Activated naive CD8-positive, alpha-beta T cell treated with anti-CD3 and anti-CD28 coated beads, Interleukin-2, amount 10 ng/mL, durations not matched to agents 7 days and 5 days (primary cell): ENCODE measurements at places on chromosomes 1 and 21. TPM values are rescaled to one million over a fixed set of nuclear protein-coding genes. Genes with fewer than 3 reads are reported as not detected.

- peak; percentile 15 for DNase-seq
These were observed 41.9 kb upstream of the EPS8L3 start for GRCh38 chr1:109805486-109806165.

- DNase-seq = no peak
These were observed 20.4 kb downstream of the PRPF38A start for GRCh38 chr1:52424813-52425212.

DNA sequence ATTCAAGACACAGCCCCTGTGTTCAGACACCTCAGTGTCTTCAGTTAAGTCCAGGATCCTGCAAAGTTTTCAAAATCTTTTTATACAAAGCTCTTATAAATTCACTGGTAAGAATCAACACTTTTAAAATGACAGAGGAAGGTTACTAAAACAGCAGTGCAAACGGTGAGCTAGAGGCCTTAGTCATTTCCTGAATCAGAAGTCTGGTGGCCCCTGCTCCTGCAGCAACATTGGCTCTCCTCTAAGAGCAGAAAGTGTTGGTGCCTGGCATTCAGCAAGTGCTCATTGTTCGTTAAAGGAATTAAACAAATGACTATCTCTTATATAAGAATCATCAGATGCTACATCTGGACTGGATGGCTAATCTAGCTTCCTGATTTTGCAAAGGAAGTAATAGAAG is 282.9 kb downstream of the PTGER3 start:
- no peak for DNase-seq

The CFAP141 gene
- total RNA-seq = not detected

- DNase-seq = no peak
These were observed 26.3 kb downstream of the NFASC start for GRCh38 chr1:204896787-204897469.

DNA sequence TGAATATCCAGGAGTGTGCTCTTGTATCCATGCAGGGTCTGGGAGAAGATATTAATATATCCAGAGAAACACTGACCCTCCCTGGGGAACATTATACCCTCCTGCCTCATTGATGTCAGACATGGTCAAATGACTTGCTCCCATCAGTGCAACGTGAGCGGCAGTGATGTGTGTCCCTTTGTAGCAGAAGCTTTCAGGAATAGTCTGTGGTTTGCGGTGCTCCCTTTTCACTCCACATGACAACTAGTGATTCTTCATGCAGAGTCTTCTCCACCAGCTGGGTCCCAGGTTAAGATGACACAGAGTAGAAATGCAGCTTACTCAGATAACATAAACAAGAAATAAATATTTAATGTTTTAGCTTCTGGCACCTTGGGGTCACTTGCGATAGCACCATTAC is 31.9 kb upstream of the LYPD8 start:
- DNase-seq = no peak

- no peak for DNase-seq
These were observed 468.7 kb downstream of the ADGRL2 start for GRCh38 chr1:82269431-82269830.

- no peak for DNase-seq
These were observed 26.2 kb downstream of the ENAH start for GRCh38 chr1:225626698-225627097.

GRCh38 chr1:236089046-236089773 is 24.3 kb upstream of the NID1 start:
- DNase-seq = no peak

- DNase-seq = no peak
These were observed 152.9 kb downstream of the ATP6V1G3 start for GRCh38 chr1:198387587-198387986.

DNA sequence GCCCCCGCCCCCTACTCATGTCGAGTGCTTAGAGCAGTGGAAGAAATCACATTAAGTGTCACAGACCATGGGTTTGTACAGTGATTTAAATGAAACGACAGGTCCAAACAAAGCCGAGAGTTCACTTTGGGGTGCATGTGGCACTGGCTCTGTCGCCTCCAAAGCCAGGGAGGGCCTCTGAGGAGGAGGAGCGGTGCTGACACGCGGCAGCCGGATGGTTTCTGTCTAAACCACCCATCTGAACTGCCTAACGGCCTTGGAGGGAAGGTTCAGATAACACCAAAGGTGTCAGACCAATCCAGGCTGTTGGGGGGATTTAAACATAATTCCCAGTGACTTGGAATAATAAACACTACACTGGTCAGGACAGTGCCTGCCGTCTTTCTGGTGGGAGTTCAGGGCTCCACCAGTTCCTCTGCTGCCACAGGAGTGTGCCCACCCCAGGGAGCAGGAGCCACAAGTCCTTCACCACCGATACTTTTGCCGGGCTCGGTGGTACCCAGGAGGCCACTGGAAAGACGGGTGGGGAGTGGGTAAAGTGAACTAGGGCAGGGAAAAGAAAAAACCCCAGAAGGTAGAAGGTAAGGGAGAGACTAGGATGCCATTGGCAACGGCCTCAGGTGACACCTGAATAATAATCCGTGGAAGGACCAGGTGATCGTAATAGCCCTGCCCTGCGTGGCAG is 78.2 kb downstream of the SLC66A1 start:
- DNase-seq = no peak

DNA sequence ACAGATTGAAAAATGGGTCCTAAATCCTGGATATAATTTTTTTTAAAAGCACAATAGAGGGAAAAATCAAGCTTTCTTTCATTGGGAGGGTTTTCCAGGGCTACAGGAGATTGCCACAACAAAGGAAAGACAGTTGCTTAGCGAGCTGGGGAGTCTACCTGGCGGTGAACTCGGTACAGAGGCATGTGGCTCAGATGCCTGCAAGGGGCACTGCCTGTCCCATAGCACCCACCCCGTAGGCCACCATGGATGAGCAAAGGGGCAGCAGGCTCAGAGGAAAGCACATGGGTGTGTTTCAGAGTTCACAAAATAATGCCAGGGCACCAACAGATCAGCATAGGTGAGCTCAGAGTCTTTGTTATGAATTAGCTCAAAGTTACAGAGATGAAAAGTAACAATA is 79.5 kb downstream of the PCNX2 start:
- no peak for DNase-seq

DNA sequence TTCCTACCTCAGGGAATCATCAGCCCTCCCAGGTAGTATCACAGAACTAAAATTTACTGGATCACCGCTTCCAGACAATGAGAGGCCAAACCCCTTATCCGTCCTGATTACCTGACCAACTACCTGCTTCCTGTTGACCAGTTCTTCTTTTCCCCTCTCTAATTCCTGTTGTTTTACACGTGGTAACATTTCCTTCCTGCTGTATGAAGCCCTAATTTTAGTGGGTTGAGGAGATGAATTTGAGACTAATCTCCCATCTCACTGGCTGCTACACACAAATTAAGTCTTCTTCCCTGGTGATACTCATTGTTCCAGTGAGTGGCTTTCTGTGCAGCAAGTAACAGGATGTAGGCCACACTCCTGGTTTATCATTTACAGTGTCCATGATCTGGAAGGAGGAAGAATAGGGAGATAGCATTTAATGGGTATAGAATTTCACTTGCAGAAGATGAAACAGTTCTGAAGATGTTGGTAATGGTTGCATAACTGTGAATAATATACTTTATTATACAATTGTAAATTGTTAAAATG is 2112.9 kb downstream of the NCAM2 start:
- DNase-seq = no peak

The MYCL gene
- not detected for total RNA-seq

The FAM72C gene
- total RNA-seq = 9.1 TPM

DNA sequence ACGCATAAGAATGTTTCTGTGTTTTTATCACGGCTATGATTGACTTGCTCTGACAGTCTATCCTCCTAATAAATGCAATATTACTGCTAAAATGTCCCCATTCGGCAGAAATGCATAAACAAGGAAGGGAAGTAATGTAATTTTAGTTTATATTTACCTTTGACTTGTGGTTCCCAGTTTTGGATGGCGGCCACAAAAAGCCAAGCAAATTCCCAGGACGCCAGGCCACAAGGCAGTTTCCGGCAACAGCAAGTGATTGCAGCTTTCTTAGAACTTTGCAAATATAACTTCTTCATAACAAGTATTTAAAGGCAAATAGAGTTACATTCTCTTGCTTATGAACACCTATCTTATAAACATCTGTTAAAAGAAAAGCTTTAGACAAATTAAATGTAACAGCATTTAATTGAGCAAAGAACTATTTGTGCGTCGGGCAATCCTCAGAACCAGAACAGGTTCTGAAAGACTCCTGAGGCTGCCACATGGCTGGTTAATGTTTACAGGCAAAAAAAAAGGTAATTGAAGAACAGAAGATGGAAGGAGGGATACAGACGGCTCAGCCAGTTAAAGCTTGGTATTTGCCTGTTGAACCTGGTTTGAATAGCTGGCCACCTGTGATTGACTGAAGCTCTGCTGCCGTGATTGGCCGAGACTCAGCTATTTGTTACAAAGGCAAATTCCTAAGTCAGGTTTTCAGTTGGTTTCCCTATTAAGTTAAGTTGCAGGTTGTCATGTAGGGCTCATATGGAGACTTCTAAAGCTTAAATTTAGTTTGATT is 80.8 kb downstream of the C21orf91 start:
- no peak for DNase-seq

The PMVK gene
- total RNA-seq = 25.6 TPM

- peak; percentile 20 for DNase-seq
These were observed 34.8 kb upstream of the SLC19A1 start for GRCh38 chr21:45576838-45577737.

DNA sequence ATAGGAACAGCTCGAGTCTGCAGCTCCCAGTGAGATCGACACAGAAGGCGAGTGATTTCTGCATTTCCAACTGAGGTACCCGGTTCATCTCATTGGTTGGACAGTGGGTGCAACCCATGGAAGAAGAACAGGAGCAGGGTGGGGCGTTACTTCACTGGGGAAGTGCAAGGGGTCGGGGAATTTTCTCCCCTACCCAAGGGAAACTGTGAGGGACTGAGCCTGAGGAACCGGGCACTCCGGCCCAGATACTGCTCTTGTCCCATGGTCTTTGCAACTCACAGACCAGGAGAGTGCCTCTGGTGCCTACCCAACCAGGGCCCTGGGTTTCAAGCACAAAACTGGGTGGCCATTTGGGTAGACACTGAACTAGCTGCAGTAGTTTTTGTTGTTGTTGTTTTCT is 307.1 kb downstream of the AMY1C start:
- no peak for DNase-seq

DNA sequence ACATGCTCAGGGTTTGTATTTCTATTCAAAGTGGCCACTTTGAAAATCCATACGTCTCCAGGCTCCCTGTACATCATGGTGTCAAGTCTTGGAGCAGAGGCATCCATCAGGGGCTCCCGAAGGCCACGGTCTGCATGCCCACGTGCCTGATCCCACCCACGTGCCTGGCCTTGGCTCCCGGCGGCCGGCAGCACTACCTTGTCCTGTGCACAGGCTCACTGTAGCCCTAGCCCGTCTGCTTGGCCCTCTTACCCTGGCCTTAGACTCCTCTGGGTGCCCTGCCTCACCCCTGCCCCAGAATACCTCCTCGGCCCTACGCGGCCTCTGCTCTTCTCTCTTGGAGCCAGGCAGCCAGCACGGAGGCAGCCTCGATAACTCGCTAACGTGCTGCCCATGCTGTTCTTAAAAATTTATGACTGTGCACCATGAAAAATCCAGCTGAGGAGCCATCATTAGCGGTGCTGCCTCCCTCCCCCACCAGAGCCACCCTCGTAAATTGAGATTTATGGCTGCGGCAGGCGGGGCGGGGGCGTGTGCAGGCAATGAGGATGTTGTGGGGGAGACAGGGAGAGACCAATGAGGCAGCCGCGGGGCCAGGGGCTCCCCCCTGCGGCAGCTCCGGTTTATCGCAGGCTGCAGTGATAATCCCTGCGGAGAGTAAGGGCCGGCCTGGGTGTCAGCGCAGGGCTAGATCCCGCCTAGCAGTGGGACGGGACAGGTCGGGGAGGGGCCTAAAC is 24.6 kb downstream of the DMAP1 start:
- DNase-seq = peak; percentile 69

DNA sequence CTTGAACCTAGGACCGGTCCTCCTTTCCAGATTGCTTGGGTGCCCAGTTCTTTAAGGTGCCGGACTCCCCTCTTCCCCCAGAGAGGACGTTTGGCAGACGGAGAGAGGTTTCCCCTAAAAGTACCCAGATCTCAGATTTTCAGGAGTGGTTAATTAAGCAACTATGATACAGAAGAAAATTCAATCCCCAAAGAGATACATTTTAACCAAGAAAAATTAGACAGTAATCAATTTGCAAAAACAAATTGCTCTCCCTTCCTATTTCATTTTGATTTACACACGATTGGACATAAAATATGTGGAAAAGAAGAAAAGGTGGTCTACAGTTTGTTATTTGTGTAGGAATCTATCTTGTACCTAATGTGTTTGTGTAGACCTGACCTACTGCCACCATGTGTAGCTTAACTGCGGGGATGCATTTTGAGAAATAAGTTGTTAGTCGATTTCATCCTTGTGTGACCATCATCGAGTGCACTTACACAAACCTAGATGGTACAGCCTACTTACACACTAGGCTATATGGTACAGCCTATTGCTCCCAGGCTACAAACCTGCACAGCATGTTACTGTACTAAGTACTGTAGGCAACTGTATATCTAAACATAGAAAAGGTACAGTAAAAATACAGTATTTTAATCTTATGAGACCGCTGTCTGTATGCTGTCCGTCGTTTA is 755 bp downstream of the RPAP2 start:
- DNase-seq = no peak

GRCh38 chr1:71357708-71358107 is 276.9 kb upstream of the ZRANB2 start:
- no peak for DNase-seq

DNA sequence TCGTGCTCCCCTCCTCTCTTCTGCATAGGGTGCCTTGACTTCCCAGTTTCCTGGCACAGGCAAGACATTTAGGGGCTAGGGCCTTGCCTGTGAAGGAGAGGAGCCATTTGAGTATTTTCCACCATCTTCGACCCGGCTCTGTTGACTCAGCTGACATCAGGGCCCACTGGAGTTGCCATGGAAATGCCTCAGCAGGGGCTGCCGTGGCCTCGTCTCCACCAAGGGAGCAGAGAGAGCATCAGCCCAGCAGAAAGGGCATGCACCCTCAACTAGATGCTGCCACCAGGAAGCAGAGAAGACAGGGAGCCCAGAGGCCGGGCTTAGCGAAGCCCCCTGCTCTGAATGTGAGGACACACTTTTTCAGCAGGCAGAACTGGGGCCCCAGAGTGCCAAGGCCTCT is 101.9 kb upstream of the ACTL8 start:
- no peak for DNase-seq

GRCh38 chr1:224127925-224128819 is 14.3 kb downstream of the FBXO28 start:
- DNase-seq = no peak

The CCDC24 gene
- total RNA-seq = 1.3 TPM

DNA sequence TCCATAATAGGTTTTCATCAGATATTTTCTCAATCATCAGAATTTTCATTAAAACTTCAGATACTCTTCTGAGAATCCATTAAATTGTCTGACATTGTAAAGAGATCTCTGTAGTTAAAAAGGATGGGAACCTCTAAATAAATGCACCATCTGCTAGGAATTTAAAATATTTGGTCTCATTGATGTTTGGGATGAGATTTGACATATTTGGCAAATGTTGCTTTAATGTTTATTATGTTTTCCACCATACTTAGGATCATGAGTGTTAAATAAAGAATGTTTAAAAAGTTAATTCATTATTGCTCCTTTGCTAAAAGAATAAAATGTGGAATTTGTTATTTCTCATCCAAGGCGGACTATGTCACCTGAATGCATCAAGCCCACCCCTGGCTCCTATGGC is 85.5 kb upstream of the VANGL1 start:
- DNase-seq = no peak

GRCh38 chr1:53335661-53336060 is 7.8 kb upstream of the LRP8 start:
- no peak for DNase-seq

GRCh38 chr1:182861994-182862393 is 22.8 kb downstream of the DHX9 start:
- DNase-seq = no peak

The TCEA3 gene
- total RNA-seq = 22.6 TPM
